ENCODE measurements at places on chromosomes 5 and 9.

GRCh38 chr5:168471785-168472184, 14.5 kb upstream of the RARS1 start:
- no peak for DNase-seq

GRCh38 chr5:79183617-79184016, 52.3 kb upstream of the JMY start:
- no peak for DNase-seq

GRCh38 chr9:99720455-99721050, 101.1 kb upstream of the NR4A3 start:
- DNase-seq, result peak; percentile 66

DNA sequence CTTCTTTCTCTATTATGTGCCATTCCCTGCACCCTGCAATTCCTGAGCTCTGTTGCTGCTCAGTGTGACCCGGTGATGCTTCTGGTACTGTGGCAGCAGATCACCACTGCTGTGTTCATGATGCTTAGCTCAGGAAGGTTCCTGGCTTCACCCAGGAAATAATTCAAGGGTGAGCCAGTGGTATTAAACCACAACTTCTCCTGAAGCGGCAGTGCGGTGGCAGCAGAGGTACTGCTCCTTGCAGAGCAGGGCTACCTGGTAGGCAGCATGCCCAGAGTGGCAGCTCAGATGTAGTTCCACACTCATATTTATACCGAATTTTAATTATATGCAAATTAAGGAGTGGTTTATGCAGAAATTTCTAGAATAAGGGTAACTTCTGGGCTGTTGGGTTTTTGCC, 213.8 kb upstream of the ZNF608 start:
- no peak for DNase-seq

GRCh38 chr5:76074487-76075065, 8.6 kb upstream of the SV2C start:
- DNase-seq, result peak; percentile 58

DNA sequence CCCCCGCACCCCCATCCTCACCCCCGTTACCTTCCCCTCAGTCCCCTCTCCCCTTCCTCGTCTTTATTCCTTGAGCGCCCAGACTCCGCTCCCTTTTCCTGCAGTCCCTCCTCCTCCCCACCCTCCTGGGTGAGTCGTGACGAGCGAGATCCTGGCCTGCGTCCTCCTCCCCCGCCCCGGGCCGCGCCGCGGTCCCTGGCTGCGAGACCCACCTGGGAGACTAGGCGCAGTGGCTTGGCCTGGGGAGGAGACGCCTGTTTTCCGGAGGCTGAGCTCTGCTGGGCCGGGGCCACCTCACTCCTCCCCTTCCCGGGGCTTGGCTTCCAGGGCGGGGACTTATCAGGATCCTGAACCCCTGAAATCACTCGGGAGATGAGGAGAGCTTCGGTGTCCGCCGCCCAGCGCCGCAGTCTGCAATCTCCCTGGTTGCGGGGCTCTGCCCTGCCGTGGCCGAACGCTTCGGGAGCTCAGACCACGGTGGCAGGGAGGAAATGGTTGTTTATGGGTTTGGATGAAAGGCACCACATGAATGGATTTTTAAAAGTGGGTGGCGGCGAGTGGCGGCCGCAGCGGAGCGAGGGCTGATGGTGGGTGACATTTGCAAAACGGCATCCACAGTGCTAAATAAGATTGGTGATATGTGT, 984 bp downstream of the STXBP1 start:
- no peak for DNase-seq

DNA sequence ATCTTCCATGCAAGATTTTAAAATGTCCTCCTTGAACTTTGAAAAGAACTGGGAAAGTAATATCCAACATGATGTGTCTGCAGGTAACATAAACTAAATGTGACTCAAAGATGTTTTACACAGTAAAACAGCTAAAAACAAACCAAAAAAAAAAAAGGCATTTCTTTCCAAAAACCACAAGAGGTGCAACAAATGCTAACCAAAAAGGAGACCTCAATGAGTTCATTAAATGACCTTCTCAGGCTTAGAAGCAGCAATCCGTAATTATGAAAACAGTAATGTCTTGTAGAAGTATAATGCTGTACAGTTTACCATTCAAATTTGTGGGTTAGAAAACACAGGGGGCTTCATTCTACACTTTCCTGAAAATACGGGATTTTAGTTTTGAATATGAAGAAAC, 2.5 kb downstream of the RNF145 start:
- DNase-seq, result no peak

GRCh38 chr5:3077684-3078083, 326.2 kb upstream of the IRX2 start:
- DNase-seq, result no peak

GRCh38 chr9:10479172-10479571, 133.6 kb downstream of the PTPRD start:
- no peak for DNase-seq

- no peak for DNase-seq
These were observed 338 bp downstream of the ABHD17B start for GRCh38 chr9:71910650-71911060.

- DNase-seq, result peak; percentile 12
These were observed 1.7 kb downstream of the MBLAC2 start for GRCh38 chr5:90472783-90473395.

- DNase-seq, result no peak
These were observed 436.0 kb downstream of the ZNF608 start for GRCh38 chr5:124310453-124310852.

- no peak for DNase-seq
These were observed 20.6 kb downstream of the IRF1 start for GRCh38 chr5:132470010-132470392.

DNA sequence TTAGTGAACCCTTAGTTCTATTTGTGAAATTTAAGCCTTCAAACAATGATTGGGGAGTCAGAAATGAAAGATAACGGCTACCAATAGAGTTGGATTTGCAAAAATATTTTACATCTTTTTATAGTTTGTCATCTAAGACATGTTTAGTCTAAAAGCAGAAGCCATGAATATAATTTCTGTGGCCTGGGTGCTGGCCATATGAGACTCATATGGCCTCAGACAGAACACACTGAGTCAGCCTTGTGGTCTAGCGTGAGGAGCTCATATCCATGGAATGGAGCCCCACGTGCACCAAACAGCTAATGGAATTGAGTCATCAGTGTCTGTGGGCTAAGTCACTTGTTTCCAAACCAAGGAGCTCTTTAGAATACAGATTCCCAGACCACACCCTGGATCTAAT, 240.7 kb upstream of the NREP start:
- no peak for DNase-seq

DNA sequence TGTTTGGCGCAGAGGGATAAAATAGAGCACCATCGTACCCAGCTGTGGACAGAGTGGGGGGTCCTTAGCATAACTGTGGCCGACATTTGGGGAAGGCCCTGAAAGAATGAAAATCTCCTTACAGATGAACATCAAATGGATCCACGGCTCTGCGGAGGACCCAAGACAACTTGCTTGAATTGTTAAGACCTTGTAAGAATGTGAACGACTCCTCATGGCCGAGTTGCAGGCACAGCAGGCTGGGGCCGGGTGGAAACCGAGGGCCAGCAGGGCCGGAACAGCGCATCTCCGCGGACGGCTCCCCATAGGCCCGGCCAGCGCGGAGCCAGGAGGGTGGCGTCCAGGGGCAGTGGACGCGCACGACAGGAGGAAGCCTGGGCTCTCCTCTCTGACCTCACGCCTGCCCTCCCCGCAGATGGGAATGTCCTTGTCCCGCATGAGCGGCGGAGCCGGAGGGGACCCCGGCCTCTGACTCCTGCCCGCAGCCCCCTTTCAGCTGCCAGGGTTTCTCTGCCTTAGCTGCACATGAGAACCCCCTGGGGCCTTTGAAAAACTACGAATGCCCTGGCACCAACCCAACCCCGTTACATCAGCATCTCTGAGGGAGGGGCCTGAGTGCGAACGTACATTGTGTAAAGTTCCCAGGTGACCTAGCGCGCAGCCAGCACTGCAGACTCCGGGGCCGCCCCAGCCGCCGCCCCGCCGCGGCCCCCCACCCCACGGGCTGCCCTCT, 36.2 kb upstream of the PTCH1 start:
- DNase-seq, result no peak

DNA sequence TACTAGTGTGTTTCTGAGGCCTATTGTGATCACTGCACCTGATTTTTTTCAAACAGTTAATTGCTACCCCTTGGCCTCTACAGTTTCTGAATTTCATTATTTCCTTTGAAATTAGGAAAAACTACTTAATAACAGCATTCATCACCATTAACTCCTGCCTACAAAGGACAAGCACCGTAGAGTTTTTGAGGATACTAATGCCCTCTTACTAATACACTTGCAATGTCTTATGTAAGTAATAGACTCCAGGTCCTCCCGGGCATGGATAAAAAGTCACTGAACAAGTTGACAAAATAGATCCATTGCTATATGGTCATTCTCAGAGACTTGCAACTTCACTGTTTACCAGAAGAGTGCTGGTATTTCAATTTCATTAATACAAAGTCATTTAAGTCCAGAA, 1172.5 kb downstream of the CDH12 start:
- no peak for DNase-seq

- DNase-seq, result no peak
These were observed 1.6 kb upstream of the SPATA9 start for GRCh38 chr5:95684361-95684760.

DNA sequence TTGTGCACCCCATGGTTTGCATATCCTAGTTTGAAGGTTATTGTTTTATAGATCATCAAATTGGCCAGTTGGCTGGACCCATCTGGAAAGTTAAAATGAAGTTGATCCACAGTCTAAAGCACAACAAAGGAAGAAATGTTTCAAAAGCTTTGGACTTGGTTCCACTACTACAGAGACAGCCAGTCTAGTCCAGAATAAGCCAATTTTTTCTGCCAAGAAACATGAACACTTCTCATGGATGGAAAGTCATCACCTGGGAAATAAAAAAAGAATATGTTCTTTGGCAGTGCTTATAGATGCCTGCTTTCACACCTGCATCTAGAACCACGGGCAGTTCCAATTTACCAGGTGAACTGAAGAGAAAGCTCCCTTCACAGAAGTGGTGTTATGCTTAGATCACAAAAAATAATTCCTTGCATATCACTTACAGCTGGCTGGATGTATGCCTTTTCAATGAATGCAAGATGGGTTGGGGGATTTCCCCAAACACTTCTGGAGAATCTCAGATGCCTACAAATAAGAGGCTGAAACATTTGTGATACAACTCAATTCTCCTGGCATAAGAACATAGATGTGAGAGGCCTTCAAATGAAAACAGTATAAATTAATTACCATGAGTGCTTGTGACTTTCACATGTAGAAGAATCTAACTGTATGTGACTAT, 26.9 kb downstream of the C9 start:
- peak; percentile 1 for DNase-seq

All from MM.1S (cell line).